ENCODE measurements at places on chromosomes 6 and 20.

DNA sequence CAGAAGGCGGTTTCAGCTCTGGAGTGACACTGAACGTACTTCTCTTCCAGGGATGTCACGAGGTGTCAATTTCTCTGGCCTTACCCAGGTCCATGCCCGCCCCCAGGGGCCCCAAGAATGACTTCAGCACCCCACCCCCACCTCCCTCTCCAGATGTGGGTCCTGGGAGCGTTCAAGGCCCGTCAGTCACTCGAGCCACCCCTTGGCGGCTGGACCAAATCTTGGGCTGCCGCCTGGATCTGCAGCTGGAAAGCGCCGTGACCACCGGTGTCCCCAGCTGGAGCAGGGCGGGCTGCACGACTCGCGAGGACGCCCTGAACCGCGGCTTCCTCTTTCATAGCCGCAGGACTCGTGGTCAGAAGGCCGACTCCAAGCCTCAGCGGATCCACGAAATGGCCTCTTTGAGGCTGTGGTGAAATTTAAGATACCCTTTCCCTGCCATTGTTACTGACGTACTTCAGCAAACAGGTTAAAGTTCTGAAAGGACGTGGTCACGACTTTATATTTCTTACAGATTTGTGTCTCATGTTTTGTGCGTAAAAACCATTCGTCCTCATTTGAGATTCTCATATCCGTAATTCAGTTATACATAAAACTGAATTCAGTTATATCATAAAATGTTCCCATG lies 29.3 kb downstream of the TRIM38 start:
- DNase-seq = peak; percentile 11

GRCh38 chr6:109184638-109185037 lies 89.3 kb downstream of the CEP57L1 start:
- no peak for DNase-seq

- no peak for DNase-seq
Observed at GRCh38 chr6:143609972-143610371, 67.8 kb upstream of the PHACTR2 start.

DNA sequence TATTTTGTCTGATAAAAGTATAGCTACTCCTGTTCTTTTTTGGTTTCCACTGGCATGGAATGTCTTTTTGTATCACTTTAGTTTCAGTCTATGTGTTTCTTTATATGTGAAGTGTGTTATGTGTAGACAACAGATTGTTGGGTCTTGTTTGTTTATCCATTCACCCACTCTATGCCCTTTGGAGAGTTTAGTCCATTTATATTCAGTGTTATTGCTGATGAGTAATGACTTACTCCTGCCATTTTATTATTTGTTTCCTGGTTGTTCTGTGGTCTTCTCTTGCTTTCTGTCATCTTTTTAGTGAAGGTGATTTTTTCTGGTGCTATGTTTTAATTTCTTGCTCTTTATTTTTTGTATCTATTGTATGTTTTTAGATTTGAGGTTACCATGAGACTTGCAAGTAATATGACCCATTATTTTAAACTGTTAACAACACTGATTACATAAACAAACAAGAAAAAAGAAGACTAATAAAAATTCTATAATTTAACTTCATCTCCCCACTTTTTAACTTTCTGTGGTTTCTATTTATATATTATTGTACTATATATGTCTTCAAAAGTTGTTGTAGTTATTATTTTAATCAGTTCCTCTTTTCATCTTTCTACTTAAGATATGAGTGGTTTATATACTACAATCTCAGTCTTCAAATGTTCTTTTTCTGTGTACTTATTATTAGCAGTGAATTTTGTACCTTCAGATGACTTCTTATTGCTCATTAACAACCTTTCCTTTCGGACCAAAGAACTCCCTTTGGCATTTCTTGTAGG lies 323.4 kb downstream of the BTBD9 start:
- DNase-seq = no peak

GRCh38 chr6:11525468-11526155 lies 11.9 kb upstream of the TMEM170B start:
- no peak for DNase-seq

- DNase-seq = no peak
Observed at GRCh38 chr6:160437775-160438174, 89.6 kb downstream of the SLC22A3 start.

DNA sequence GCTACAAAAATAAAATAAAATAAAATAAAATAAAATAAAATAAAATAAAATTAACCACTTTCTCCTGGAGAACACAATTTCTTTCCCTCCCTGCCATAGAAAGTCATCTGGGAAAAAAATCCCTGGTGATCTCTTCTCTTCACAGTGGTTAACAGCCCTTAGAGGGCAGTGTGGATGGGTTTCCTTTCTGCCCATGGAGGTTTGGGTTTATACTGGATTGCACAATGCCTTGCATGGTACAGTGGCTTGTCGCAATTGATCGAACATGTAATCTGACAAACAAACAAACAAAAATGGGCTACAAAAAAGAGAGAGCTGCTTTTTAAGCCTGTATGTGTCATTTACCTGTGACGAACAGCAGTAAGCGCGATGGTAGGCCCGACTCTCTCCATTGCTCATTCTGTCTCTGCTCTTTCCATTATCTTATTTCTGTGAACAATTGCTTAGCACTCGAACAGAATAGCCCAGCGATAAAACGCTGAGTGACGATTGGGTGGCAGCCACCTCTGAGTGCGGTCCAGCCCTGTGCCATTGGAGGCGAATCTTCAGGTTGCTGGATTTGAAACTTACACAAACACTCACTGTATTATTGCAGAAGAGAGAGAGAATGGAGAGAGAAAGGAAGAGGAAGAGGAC lies 166.1 kb downstream of the CD83 start:
- no peak for DNase-seq

DNA sequence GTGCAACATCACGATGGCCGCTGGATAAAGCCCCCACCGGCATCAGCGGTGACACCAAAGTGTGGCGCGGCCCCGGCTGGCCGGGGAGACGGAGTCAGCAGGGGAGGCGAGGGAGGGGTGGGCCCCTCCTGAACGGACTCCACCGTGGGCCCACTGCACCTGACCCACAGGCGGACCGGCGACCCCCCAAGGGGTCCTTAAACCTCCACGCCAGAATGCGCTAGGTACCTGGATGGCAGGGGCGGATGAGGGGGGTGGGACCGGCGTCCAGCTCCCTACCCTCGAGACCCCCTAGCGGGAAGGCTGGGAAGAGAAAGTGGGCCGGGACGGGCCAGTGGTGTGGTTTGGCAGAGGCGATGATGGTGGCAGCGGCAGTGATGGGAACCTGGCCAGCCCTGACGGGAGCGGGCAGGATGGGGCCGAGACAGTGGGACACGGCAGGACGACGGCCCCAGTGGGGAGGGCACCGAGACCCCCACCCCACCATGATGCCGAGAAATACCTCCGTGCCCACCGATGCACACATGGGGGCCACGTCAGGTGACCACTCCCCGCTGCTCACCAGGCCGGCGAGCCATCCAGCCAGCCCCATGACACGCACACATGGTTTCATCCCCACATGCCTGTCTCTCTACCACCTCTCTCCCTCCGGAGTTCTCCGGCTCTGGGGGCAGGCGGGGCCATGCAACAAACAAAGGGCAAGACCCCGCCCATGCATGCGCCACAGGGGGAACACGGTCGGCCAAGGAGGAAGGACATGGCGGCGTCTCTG lies 771.9 kb upstream of the DEFB115 start:
- no peak for DNase-seq

GRCh38 chr6:149095842-149096241 lies 221.7 kb upstream of the TAB2 start:
- no peak for DNase-seq

GRCh38 chr6:118551063-118552053 lies 3.3 kb downstream of the PLN start:
- DNase-seq = peak; percentile 57

DNA sequence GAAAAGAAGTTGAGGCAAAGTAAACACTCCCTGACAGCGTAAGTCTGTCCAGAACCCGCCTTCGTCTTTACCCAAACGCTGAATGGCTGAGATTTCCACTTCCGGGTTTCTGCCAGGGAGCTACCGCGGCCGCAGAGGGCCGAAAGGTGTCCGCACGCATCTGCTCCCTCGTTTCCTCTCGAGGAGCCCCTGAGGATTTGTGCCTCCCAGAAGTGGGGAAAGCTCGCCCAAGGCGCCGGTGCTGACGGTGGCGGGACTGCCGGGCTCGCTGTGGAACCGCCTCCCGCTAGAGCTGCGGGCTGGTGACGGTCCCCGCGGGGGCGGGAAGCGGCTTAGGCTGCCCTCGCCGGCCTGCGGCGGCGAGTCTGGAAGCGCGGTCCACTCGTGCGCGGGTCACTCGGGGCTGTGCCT lies 1760.2 kb upstream of the DEFB115 start:
- no peak for DNase-seq

GRCh38 chr20:25600632-25601031 lies 15.3 kb upstream of the NINL start:
- no peak for DNase-seq

DNA sequence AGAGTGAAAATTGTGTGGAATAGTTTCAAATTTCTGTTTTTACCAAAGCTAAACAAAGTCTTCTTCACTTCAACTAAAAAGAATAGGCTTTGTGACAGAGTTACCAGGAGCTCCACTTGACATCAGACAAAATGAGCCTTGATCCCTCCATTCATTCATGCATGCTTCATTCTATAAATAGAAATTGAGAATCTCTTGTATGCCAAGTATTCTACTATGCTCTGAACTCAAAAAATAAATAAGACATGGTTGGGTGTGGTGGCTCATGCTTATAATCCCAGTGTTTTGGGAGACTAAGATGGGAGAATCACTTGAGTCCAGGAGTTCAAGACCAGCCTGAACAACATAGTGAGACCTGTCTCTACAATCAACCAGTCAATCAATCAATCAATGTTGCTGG lies 236.6 kb upstream of the FAM83B start:
- DNase-seq = no peak

DNA sequence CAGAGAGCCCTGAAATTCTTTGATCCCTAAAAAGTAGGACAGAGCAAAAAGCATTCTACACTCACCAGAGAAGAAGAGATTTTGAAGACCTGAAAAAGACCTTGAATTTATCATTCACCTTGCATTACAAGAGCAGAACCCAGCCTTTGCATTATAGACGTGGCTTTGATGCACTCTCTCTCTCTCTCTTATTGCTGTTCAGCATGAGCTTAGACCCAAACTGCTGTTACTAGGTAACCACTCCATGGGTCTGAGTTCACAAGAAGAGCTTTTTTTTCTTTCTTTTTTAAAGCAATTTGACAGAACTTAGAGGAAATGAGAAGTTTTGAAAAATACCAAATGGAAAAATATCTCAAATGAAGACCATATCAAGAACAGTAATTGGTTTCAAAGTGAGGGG lies 44.4 kb downstream of the COL9A1 start:
- DNase-seq = no peak

GRCh38 chr6:129454488-129454887 lies 255.5 kb downstream of the ARHGAP18 start:
- no peak for DNase-seq

DNA sequence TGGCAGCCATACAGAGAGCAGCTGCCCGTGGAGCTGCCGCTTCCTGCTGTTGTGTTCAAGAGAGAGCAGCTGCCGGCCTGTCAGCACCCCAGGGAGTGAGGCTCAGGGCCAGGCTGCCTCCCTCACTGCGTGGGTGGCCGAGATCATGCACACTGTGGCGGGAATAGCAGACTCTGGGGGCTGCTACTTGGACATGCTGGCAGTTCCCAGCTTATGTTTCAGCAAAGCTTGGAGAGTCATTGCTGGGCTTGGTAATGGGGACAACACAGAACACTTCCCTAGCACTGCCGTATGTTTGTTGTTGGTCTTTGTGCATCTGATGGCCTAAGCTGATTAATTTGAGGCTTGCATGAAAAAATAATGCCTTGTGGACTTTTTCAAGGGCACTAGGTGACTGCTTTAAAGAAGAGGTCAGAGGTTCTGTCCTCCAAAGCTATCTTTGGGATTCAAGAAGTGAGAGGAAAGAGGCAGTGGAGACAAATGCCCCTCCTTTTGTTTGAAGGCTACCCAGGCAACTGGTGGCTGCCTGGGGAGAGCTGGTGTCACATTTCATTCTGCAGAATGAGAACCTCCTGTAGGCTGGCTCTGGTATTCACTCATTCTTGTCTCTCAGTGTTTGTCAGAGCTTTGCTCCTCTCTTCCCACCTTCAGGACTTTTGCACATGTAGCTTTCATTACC lies 18.8 kb downstream of the MRAP2 start:
- DNase-seq = peak; percentile 27

DNA sequence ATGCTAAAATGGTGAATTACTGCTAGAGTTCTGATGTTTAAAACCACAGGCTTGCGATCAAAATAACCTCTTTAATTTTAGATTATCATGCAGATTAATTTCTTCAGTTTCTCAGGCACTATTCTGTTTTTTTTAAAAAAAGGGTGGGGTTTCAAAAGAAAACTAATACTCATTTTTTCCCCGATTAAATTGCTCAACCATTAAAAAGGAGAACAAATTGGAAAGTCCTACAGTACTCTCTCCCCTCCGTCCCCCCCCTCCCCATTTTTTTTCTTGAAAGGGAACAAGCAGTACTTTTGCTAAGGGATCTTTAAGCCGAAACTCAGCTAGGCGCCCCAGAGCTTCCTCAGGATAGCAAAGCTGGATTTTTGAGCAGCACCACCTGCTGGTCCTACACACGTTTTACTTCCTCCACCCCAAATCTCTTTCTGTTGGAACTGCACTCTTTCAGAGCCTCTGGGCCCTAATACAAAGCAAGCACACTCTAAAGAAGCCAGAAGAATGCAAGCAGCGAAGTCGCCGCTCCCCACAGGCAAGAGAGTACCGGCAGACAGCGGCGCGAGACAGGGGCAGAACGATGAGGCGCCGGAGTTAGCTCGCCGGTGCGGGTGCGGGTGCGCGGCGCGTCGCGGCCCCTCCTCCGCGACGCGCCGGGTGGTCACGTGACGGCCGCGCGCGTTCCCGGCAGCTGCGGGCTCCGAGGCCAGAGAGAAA lies at the start of gene RNF146:
RNF146 (plus strand) TSS at position 687 of the 714 bp plus-strand sequence. CDS start 13,475 bp downstream, outside the sequence.
- peak; percentile 74 for DNase-seq

DNA sequence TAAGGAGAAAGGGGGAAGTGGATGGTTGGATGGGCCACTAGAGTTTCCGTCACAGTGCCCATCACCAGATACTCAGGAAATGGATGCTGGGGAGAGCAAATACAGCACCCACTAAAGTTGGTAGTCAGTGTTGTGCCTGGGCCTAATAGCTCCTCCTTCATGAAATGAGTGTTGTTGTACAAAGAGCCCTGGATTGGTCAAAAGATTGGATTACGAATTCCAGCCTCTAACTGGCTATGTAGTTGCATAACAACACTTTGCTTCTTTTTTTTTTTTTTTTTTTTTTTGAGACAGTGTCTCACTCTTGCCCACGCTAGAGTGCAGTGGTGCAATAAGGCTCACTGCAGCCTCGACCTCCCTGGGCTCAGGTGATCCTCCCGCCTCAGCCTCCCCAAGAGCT lies 27.4 kb downstream of the KCNG1 start:
- no peak for DNase-seq

GRCh38 chr6:37547564-37548061 lies 47.9 kb upstream of the CCDC167 start:
- peak; percentile 57 for DNase-seq
